A172 (cell line): ENCODE measurements at places on chromosomes 4 and X. TPM values are rescaled to one million over a fixed set of nuclear protein-coding genes. Genes with fewer than 3 reads are reported as not detected.
A peak's percentile ranks its signal among the peaks of the same experiment; 100 is the strongest.

DNA sequence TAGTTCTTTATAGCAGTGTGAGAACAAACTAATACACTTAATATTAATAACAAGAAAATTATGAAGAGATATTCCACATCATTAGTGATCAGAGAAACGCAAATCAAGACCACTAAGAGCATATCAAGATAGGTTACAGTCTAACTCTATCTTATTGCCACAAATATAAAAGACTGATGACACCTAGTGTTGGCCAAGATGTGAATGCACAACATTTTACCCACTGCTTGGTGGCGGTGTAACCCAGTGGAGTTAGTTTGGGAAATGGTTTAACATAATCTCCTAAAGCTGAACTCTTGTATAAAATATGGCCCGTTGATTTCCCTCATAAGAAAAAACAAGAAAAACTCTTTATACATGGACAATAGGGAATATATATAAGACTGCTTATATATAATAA is 92.4 kb downstream of the SLITRK2 start:
- DNase-seq = no peak

DNA sequence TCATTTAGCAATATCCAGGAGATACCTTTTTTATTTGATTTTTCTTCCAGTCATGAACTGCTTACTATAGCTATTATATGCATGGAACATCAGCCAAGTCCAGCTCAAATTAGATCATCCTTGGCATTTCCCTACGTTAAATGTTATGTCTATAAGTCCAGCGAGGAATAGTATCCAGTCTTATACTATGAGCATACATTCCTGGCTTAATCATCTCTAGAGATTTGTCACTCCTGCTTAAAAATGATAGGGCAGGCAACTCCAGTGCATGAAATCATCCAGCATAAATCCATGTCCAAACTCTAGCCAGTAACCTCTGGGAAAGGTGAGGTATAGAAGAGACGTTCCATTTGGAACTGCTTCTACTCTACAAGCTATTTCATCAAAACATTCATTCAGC is 126.7 kb upstream of the VCX2 start:
- no peak for DNase-seq

Gene HTR2C
- total RNA-seq = 1.5 and 2.2 TPM in 2 replicates

Gene PLP1
- total RNA-seq = not detected in 2 replicates

DNA sequence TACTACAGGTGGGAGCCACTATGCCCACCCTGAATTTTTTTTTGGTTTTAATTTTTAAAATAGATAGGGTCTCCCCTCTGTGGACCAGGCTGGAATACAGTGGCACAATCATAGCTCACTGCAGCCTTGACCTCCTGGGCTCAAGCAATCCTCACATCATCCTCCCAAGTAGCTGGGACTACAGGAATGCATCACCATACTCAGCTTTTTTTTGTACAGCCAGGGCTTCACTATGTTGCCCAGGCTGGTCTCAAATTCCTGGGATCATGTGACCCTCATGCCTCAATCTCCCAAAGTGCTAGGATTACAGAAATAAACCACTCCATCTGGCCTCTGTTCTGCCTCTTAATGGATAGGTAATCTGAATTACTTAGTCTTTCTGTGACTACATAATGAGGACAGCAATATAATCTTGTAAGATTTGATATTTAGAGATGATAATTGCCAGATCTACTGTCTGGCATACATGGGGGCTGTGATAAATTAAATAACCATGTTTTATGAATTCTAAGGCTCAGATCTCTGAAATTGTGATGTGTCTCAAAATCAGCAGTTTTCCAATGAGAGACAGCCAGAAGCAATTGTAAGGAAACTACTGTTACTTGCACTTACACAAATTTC is 26.7 kb downstream of the PDS5A start:
- DNase-seq = no peak

- peak; percentile 74 for DNase-seq
Observed at GRCh38 chrX:40945361-40945713, 139.9 kb upstream of the USP9X start.

Gene ZMAT1
- total RNA-seq = 0.53 and 3.2 TPM in 2 replicates

Gene GLUD2
- 2.5 and 2.7 TPM in 2 replicates for total RNA-seq

DNA sequence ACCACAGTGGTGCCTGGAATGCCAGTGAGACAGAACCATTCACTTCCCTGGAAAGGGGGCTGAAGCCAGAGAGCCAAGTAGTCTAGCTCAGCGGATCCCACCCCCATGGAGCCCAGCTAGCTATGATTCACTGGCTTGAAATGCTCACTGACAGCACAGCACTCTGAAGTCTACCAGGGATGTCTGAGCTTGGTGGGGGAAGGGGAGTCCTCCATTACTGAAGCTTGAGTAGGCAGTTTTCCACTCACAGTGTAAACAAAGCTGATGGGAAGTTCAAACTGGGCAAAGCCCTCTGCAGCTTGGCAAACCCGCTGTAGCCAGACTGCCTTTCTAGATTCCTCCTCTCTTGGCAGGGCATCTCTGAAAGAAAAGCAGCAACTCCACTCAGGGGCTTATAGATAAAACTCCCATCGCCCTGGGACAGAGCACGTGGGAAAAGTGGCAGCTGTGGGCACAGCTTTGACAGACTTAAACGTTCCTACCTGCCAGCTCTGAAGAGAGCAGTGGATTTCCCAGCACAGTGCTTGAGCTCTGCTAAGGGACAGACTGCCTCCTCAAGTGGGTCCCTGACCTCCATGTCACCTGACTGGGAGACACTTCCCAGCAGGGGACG is 32.0 kb downstream of the NAP1L2 start:
- DNase-seq = no peak

- DNase-seq = no peak
Observed at GRCh38 chrX:104566681-104567501, 892 bp downstream of the IL1RAPL2 start.
